ENCODE measurements at places on chromosomes 1 and 21.

- DNase-seq = no peak
Observed at GRCh38 chr1:193588311-193589082, 402.1 kb upstream of the B3GALT2 start.

GRCh38 chr1:90176530-90176929, 181.6 kb downstream of the ZNF326 start:
- DNase-seq = no peak

DNA sequence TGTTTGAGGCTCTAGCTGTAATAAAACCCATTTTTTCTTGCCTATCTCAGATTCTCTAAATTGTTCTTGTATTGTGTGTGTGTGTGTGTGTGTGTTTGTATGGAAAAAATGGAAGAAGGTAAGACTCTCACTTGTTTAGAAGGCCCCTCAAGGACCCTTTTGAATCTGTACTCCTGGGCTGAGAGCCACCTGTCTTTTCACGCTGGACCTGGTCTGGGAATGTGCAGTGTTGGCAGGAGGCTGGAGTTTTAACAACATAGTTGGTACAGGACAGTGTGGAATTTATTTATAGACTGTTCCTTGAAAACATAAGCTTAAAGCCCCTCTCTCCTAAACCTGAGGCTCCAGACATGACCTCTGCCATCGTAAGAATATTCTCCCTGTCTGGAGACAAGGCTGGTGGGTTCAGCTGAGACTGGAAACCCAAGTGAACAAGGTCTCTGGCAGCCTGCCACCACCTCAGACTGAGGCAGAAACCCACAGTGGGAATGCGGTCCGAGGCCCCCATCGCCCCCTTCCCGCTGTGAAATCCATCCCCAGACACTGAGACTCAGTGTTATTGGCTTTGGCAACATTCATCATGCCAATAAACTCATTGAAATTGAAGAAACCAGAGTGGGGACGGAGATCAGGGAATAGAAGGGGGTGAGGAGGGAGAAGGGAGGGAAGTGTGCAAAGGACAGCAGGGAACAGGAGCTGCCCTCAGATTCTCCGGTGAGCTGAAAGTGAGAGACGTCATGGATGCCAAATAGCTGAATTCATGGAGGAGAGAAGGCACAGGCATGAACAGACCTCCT, 24.6 kb upstream of the PLXNA2 start:
- DNase-seq = no peak

DNA sequence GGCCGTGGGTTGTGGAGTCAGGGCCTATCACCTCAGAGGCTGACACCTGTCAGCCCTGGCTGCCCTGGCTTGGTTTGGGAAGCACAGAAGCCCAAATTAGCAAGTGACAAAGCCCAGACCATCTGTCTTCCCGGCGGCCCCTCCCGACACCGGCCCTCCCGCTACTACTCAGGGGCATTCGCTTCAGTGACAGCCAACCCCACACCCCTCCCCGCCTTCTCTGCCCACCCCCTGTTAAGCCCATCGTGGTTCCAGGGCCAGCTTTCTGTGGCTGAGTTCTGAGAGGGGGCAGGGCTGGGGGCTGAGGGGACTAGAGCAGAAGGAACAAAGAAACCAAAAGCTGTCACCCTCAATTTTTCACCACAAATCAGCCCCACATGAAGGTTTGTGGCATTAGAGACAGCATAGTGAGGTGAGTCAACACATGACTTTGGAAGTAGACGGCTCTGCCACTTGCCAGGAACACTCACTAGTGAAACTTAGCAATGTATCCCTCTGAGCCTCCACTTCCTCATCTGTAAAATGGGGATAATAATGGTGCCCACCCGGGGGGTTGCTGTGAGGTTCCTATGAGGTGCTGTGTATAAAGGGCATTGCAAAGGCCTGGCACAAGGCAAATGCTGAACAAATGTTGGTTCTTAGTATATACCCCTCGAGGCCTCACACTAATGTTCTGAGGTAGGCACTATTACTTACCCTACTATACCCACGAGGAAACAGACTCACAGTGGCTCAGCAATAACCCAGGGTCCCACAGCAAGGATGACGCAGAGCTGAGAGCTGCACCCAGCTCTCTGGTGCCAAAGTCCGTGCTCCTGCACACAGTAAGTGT, 5.2 kb upstream of the TNNI1 start:
- no peak for DNase-seq

- no peak for DNase-seq
Observed at GRCh38 chr21:45443595-45444181, 38.7 kb downstream of the COL18A1 start.

Measured in stimulated activated CD4-positive, alpha-beta T cell treated with anti-CD3 and anti-CD28 coated beads, Interleukin-1b, Interleukin-23, amount 100 ng/mL, for 24 hours (primary cell).